Pons (tissue), 1 donor: ENCODE measurements at places on chromosomes 13 and 19.

- no peak for DNase-seq
Measured at GRCh38 chr19:33574824-33575223, 46.9 kb upstream of the CHST8 start.

DNA sequence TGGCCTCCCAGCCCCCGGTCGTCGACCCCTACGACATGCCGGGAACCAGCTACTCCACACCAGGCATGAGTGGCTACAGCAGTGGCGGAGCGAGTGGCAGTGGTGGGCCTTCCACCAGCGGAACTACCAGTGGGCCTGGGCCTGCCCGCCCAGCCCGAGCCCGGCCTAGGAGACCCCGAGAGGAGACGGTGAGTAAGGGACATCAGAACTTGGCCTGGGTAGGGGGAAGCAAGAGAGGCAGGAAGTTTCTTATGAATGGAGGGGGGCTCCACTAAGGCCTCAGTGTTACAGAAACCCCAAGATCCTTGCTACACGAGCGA is 2.9 kb downstream of the FOSB start:
- DNase-seq = no peak

GRCh38 chr19:17484520-17485185 is 14.3 kb downstream of the SLC27A1 start:
- DNase-seq = no peak

DNA sequence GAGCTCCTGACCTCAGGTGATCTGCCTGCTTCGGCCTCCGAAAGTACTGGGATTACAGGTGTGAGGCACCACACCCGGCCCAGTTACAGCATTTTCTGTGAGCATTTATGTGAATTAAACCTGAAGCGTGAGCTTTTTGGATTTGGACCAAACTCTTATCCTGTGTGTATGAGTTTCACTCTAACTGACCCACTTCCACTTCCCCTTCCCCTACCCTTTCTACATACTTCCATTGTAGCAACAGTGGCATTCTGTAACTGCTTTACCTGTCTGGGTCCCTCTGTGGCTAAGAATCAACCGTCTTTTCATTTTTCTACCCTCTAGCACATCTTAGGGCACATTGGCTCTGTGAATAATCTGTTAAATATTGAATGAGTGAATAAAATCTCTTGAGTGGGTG is 16.2 kb downstream of the FRY start:
- no peak for DNase-seq

DNA sequence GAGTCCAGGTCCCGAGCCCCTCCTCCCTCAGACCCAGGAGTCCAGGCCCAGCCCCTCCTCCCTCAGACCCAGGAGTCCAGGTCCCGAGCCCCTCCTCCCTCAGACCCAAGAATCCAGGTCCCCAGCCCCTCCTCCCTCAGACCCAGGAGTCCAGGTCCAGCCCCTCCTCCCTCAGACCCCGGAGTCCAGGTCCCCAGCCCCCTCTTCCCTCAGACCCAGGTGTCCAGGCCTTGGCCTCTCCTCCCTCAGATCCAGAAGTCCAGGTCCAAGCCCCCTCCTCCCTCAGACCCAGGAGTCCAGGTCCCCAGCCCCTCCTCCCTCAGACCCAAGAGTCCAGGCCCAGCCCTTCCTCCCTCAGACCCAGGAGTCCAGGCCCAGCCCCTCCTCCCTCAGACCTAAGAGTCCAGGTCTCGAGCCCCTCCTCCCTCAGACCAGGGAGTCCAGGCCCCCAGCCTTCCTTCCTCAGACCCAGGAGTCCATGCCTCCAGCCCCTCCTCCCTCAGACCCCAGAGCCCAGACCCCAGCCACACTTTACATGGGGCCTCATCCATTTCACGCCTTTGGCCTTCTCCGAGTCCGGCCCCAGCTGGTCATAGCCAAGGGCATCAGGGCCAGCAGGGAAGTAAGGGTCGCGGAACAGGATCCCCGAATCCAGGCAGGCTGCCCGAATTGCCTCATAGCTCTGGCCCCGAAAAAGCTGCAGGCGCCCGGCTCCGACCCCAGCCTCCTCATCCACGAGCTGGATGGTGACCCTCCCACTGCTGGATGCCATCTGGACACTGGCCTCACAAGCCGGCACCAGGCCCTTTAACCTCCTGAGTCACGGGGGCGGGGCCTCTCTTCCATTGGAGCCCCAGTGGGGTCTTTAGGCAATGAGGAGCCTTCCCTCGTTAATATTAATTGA is 628 bp downstream of the CAPN12 start:
- DNase-seq = no peak

- DNase-seq = no peak
Measured at GRCh38 chr19:3178377-3178972, at the start of gene S1PR4. Gene S1PR4, plus strand, starts transcription at chr19:3178769. Its CDS starts 24 bp downstream, at chr19:3178793.

DNA sequence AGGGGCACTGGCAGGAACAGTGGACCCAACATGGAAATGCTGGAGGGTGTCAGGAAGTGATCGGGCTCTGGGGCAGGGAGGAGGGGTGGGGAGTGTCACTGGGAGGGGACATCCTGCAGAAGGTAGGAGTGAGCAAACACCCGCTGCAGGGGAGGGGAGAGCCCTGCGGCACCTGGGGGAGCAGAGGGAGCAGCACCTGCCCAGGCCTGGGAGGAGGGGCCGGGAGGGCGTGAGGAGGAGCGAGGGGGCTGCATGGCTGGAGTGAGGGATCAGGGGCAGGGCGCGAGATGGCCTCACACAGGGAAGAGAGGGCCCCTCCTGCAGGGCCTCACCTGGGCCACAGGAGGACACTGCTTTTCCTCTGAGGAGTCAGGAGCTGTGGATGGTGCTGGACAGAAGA is 4.1 kb downstream of the KLK2 start:
- no peak for DNase-seq
